Stimulated activated CD8-positive, alpha-beta memory T cell treated with anti-CD3 and anti-CD28 coated beads, Interleukin-4, amount 100 ng/mL, for 1 hour (primary cell): ENCODE measurements at places on chromosomes 11 and 22.

GRCh38 chr11:61162092-61162941 lies 1.1 kb upstream of the VPS37C start:
- no peak for DNase-seq

- no peak for DNase-seq
Observed at GRCh38 chr11:61727401-61727811, 25.0 kb upstream of the MYRF start.

DNA sequence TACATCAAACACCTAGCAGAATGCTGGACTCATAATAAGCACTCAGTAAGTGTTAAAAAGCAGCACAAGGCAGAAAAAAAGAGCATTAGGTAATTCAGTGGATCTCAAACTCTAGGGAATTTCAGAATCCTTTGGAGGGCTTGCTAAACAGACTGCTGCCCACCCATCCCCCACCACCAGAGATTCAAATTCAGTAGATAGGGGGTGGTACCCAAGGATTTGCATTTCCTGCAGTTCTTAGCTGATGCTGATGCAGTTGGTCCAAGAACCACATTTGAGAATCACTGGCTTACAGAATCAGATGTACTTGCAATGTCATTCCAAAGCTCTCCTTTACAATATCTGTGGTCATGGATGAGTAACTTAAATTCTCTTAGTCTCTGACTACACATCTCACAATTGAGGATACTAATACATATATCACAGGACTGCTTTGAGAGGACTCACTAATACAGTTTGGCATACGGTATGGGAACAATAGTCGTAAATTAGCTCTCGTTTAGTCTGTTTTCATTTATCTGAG lies 664.5 kb downstream of the KCNA4 start:
- DNase-seq = no peak

DNA sequence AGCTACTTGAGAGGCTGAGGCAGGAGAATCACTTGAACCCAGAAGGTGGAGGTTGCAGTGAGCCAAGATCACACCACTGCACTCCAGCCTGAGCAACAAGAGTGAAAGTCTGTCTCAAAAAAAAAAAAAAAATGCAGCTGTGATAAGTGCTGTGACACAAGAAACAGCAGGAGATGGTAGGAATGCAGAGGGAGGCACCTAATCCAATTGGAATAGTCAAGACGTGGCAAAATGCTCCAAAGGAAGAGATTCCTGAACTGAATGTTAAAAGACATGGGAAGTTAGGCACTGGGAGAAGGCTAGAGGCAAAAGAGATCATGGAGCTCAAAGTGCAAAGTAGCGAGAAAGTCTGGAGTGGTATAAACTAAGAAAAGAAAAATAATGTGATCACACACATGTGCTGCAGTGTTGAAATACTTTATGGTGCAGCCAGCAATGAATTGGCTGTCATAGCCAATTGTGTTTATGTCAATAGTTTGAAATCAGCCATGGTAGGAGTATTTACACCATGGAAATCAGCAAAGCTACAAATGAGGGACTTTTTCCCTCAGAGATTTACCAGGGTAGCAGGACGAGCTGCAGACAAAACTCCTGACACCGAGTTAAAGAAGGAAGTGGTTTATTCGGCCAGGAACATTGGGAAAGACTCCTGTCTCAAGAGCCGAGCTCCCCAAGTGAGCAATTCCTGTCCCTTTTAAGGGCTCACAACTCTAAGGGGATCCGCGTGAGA lies 40.9 kb upstream of the LIPT2 start:
- DNase-seq = no peak

DNA sequence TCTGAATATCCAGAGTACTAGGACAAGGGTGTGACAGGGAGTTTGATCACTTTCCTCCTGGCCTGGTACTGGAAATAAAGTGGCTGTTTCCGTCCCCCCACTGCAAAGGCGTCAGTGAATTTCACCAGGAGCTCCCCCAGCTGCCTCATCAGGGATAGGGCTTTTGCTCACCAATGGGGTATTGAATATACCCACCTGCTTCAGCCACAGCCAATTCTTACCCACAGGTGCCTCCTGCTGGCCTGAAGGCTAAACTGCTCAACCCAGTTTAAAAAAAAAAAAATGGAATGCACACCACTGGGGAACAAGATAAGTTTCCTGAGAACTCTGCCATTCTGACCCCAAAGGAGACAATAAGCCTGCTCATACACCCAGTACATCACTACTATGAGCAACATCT lies 65.3 kb upstream of the MS4A8 start:
- no peak for DNase-seq

DNA sequence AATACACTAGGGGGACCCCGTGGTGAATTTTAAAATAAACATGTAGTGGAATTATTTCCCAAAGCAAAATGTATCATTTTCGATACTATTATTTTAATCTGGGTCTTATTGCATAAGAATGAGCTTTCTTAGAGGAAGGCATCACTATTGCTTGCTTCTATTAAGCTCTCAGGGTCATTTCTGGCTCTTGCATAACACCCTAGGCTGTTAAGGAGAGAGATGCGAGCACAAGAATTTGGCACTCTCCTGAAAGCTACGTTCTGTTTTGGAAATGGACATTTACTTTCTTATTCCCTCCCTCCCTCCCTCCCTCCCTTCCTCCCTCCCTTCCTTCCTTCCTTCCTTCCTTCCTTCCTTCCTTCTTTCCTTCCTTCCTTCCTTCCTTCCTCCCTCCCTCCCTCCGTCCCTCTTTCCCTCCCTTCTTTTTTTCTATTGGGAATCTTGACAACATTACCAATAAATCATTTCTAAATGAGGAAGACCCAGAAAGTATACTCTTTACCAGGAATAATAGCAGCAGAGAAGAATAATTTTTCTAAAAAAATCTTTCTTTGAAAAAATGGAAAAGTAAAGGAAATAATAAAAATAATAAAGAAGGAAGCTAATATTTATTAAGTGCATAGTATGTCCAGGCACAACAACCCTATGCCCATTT lies 83.6 kb upstream of the BDNF start:
- DNase-seq = no peak

DNA sequence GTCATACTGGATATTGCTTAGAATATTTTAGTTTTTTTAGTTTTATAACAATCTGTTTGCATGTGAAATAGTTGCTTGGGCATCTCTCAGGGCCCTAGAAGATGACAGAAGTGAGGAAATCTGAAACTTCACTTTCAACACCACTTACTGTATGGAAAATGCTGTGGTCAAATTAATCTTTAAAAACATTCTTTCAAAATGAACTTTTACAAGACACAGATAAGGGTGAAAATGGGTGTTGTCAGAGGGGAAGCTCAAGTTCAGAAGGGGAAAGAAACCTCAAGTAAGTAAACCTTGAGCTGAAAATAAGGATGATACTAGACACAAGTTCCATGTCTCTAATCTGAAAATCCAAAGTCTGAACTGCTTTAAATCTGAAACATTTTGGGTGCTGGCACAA lies 1840.1 kb upstream of the RAG2 start:
- DNase-seq = no peak

- no peak for DNase-seq
Observed at GRCh38 chr11:108197351-108197750, 25.1 kb downstream of the NPAT start.

- DNase-seq = no peak
Observed at GRCh38 chr22:23075525-23076216, 5.4 kb downstream of the GNAZ start.

DNA sequence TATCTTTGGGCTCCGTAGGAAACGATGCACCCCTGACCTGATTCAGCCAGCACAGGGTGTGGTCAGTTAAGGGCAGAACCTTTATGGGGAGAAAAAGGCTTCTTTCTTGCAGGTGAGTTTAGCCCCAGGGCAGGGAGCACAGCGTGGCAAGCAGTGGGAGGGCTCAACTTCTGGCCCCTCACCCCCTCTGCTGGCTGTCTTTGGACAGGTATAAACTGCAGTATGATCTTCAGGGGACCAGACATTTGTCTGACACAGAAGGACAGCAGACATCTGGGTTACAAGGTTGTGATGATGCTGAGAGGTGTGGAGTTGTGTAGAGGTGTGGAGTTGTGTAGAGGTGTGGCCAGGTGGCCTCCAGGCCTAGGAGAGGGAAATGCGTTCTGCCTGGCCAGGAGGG lies 324.0 kb upstream of the PLET1 start:
- DNase-seq = no peak

- DNase-seq = no peak
Observed at GRCh38 chr11:128146926-128147605, 440.3 kb downstream of the ETS1 start.

DNA sequence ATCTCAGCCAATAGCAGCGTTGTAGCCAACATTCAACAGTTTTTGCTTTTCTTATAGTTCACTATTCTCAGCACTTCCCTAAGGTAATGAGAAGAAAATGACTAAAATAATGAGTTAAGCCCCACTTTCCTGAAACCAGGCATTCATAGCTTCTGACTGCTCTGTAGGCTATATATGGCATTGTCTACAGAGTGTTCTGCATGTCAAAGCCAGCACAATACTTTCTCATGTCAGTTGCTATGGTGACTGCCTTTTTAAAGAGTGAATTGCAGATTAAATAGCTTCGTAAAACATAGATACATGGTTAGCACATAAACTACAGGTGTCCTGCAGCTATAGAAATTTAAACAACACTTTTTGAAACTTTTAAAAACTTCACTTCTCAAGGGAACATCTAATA lies 1256.1 kb upstream of the CNTN5 start:
- DNase-seq = no peak

GRCh38 chr11:2803186-2804091 lies 82.1 kb downstream of the CDKN1C start:
- no peak for DNase-seq

GRCh38 chr11:60344146-60344545 lies 17.1 kb downstream of the MS4A6E start:
- no peak for DNase-seq

- no peak for DNase-seq
Observed at GRCh38 chr22:29269230-29269604, 1.1 kb downstream of the EWSR1 start.

- peak; percentile 79 for DNase-seq
Observed at GRCh38 chr22:36781656-36782627, 6.0 kb upstream of the IFT27 start.

GRCh38 chr22:22080270-22080669 lies 97.7 kb upstream of the TOP3B start:
- no peak for DNase-seq

- no peak for DNase-seq
Observed at GRCh38 chr11:33027846-33028536, 11.4 kb upstream of the TCP11L1 start.

DNA sequence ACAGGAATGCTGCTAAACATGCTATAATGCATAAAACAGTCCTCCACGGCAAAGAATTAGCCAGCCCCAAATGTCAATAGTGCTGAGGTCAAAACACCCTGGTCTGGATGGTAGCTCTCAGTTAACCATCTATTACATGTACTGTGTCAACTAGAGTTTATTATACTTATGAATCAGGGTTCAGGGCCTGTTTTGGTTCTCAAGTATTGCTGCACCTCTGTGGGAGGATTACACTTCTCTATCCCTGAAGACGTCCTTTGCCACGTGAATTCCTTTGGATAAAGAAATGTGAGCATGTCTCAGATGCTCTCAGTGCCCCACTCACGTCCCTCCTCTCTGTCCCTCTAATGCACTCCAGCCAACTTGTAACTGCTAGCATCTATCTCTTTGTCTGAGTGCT lies 53.4 kb downstream of the SLC1A2 start:
- DNase-seq = no peak

GRCh38 chr11:38937709-38938108 lies 2339.7 kb upstream of the RAG2 start:
- DNase-seq = no peak

GRCh38 chr22:29707010-29707409 lies 12.8 kb upstream of the CABP7 start:
- DNase-seq = no peak

- DNase-seq = no peak
Observed at GRCh38 chr11:12137005-12137690, 26.8 kb downstream of the MICAL2 start.

- no peak for DNase-seq
Observed at GRCh38 chr22:38271101-38271500, 1.7 kb downstream of the TMEM184B start.

DNA sequence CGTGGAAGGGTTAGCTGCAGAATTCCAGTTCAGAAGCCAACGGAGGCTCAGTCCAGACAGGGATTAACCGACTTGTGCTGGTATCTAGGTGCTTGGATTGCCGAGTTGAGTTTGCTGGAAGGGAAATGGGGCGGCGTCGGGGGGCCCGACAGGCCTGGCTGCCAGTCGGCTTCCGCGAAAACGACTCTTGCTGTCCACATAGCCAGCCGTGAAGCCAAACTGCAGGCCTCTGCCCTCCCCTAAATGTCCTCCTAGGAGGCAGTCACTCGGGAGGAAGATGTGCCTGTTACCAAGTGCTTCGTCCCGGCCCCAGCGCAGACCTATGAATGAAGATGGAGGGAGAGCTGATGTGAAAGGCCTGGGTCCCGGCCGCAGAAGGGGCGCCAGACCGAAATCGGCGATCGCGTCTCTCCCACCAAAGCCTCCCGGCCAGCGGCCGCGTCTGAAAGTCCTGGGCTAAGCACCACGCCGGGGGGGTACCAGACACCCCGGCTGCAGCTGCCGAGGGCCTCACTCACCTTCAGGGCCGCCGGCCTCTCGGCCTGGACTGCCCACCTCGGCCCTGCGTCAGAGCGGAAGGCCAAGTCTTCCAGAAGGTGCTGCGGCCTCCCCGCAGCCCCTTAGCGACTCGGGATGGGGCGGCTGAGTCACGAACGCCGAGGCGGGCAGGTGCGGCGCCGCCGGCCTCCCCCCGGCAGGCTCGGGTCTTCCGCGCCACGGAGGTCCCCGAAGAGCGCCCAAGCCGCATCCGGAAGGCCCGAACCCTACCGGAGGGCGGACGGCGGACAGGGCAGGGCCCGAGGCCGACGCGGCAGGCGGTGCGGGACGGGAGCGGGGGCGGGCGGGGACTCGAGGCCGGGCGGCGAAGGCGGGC lies 7.5 kb downstream of the DPAGT1 start:
- DNase-seq = peak; percentile 29

- DNase-seq = no peak
Observed at GRCh38 chr22:50182176-50183081, 3.3 kb upstream of the TRABD start.
